ENCODE measurements at places on chromosomes 4 and X. TPM values are rescaled to one million over a fixed set of nuclear protein-coding genes. Genes with fewer than 3 reads are reported as not detected.

- no peak for DNase-seq
These were observed 386.3 kb downstream of the ARHGAP24 start for GRCh38 chr4:85861064-85861765.

DNA sequence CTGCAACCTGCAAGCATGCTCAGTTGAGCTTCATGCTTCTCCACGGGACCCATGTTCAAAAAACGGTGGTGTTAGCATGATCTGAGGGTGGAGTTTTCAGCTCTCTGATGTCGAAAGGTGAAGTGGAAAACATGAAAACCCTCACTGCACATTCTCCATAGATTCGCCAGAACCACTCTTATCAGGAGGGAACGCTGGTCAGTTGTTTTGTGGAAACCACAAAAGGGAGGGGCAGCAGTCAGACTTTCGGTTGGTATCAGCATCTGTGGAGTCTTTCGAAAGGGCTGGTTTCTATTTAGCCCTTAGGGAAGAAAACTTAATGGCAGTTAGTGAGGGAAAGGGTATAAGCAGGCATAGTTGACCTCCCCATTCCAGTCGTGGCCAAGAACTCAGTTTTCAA, 12.6 kb downstream of the PPA2 start:
- DNase-seq: no peak

DNA sequence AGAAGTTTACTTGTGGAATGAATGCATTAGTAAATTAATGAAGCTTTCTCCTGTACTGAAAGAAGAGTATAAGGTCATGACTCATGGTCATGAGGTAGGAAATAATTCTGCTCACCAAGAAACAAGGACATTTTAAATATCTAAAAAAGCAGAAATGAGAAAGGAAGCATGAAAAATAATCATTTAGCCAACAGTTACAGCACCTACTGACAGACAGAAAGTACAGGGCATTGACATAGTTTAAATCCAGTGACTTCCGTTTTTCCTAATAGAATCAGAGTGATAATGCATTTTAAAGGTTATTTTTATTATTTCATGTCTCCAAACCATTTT, 30.5 kb upstream of the ACSL1 start:
- no peak for DNase-seq

GRCh38 chr4:69984030-69984443, 11.7 kb upstream of the STATH start:
- DNase-seq: no peak

- DNase-seq: no peak
These were observed 148.1 kb downstream of the VCX3A start for GRCh38 chrX:6386837-6387236.

DNA sequence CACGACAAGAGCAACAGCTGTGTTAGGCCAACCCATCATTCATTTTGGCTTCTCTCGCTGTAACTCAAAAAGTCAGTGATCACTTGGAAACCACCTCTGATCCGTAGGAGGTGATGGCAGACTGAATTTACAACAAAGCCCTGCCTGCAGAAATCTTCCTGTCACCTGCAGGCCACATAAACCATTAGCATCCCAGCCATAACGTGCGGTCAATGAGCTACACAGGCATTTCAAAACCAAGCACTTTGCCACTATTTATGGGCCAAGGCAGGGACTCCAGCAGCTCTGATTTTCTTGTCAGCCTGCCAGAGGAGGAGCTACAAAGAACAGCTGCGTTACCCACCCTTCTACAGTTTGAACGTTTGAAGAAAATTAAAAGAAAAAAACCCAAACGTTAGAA, 228.1 kb upstream of the PPARGC1A start:
- no peak for DNase-seq

DNA sequence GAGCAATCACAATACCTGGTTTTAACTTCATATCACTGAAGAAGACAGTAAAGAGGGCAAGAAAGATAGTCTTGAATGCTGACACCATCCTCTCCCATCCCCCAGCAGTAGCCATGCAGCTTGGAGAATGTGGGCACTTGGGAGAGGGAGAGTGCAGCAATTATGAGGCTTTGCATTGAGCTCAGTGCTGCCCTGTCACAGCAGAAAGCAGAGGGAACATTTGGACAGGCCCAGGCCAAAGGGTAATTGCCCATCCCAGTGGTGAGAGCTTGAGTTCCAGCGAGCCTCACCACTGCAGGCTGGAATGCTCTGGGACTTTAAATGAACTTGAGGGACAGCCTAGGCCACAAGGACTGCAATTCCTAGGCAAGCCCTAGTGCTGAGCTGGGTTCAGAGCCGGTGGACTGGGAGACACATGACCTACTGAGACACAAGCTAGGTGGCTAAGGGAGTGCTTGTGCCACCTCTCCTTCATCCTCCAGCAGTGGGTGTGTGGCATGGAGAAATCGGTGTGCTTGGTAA, 36.3 kb downstream of the CORIN start:
- no peak for DNase-seq

DNA sequence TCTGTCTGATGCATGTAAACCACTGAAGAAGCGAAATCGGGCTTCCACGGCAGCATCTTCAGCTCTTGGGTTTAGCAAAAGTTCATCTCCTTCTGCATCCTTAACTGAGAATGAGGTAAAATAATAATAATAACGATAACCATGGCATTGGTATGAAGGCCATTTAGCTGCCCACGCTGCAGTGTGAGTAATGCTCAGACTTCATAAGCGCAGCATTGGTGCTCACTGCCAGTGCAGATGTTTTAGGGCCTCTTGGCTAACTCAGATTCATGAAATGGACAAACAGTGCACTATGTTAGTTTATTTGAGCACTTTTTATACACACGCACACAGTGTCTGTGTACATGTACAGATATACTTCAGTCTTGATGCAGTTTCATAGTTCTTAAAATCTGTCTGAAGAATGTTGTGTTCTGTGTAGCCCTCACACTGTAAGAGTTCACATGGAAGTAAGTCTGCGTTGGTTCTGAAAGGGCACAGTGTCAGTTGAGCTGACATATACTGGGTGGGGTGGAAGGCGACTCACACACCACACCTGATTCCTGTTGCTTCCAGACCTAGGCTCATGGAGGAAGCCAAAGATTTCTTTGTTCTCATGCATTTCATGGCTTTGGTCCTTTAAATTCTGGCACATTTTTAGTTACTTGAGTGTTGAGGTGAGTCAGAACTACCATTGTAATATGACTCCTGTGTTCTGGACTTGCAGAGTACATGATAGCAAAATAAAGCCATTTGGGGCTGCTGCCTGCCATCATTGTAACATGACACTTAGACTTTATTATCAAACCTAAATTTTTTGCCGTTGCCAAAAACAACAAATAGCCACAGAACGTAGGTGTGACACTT, 68.7 kb downstream of the NSD2 start:
- DNase-seq: no peak

DNA sequence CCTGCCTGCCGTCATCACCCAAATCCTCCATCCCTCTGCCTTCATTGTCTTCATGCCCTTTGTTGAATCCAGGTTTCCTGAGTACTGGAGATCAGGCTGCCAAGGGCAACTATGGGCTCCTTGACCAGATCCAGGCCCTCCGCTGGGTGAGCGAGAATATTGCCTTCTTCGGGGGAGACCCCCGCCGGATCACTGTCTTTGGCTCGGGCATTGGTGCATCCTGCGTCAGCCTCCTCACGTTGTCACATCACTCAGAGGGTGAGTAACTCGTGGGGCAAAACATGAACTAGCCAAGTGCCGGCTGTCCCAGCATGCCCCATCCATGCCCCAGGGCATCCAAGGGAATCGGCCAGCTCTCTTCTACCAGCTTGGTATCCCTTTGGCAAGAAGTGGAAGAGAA, 19.4 kb downstream of the NLGN3 start:
- DNase-seq: no peak

- DNase-seq: no peak
These were observed 89.7 kb downstream of the AMELX start for GRCh38 chrX:11382930-11383329.

DNA sequence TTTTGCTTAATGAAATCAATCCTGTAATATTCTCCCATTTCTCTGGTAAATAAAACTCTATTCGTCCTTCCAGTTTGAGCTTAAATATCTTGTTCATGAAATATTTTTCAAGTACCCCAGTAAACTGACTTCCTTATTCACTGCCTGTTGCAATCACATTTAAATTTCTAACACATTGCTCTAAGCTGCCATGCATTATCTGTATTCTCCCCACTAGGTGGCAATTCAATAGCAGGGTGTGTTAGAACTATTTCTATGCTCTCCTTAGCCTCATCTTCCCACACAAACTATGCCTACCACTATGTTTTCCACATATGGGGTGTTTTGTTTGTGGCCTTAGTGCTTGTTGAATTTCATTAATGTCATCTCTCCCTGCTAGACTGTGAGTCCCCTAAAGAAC, 377.1 kb upstream of the HS3ST1 start:
- DNase-seq: no peak

- DNase-seq: no peak
These were observed at the start of gene RHOH for GRCh38 chr4:40196724-40197281. TSS of gene RHOH (plus strand) at chr4:40197031. CDS start at chr4:40243387, 46,356 bp downstream.

GRCh38 chr4:180028682-180029081, 2214.5 kb upstream of the TENM3 start:
- DNase-seq: peak; percentile 50

- DNase-seq: no peak
These were observed 63.7 kb upstream of the HPF1 start for GRCh38 chr4:169821402-169821801.

DNA sequence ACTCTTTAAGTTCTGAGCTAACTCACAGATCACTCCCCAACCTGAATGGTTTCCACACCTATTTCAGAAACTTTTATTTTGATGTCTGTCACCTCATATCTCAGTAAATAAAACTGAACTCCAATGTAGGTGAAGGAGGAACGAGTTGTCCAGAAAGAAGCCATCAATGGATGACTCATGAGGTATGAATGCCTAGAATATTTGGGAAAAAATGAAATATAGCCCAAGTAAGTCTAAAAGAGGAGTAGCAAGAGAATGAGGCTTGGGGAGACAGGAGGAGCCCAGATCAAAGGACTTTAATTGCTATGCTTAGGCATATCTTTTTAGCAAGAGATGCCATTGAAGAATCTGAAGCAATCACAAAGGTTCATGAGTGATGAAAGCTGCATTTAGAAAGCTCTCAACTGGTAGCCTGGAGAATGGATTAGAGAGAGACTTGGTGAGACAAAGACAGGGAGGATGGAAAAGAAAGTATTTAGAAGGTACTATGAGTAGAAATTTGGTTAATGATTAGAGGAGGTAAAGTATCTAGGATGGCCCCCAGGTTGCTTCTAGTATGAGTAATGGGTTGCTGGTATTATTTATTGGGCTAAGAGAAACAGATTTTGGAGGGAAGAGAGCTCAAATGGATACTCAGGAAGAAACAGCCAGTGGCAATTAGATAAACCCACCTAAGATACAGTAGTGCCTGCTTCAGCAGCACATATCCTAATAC, 39.4 kb downstream of the NOCT start:
- no peak for DNase-seq

DNA sequence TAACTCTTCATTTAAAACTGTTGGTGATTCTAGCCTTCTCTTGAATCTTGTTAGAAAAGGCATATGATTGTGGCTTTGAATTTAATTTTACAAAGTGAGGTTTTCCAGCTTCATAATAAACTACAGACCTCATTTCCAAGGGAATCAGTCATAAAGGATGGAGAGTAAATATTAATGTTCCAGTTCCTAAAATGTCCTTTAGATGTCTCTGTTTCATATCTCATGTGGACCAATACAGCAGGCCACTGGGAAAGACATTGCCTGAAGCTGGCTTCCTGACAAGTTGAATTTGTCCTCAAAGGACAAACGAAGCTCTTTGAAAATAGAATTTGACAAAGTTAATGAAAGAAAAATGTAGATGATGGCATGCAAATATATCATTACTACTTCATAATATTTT, 125.4 kb downstream of the ZNF330 start:
- DNase-seq: no peak

DNA sequence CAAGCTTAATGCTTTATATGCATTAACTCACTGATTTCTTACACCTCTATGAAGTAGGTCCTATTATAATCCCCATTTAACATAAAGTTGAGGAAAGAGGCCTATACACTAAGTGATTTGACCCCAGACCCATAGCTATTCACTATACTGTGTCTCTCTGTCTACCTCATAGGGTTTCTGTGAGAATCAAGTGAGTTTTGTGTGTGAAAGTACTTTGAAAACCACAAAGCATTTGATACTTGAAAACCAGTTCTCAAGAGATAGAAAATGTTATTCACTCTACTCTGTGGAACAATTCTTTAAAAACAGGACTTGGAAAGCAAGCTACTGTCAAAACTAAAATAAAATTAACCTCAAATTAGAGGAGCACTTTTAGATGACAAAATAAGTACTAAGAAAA, 35.0 kb downstream of the SHROOM3 start:
- no peak for DNase-seq

- DNase-seq: no peak
These were observed 3.0 kb downstream of the WWC2 start for GRCh38 chr4:183101956-183102480.

GRCh38 chr4:66376396-66376795, 706.1 kb upstream of the EPHA5 start:
- DNase-seq: no peak

DNA sequence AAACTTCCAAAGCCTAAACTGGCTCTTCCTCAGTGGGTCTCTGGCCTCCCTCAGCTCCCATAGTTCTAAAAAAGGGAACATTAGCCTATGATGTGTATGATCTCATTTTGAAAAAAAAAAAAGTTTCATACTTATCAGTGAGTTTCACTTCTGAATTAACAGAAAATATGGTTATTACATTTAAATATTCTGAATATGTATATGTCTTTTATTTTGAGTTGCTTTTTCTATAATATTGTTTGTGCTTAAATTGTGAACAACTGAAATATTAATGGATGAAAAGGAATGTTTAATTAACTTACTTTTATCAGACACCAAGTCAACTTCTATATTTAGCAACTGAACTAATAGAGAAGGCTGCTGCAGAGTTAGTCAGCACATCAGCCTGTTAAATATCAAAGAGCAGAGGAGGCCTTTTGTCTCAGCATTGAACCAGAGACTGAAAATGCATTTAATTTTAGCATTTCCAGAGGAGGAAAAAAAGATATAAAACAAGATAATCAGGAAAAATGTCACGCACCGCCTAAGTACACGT, 20.4 kb upstream of the FHL1 start:
- no peak for DNase-seq

DNA sequence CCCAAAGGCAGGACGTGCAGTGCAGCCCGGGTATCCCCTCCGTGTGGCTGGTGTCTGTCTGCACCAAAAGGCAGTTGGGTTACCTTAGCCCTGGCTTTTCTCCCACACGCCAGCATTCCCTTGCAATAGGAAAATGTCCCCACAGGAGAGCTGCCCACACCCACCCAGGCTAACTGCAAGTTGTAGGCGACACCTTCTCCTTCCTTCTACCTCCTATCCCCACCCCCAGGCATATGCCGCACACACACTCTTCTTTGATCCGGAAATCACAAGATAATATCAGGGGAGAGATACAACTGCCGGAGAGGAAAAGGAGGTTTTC, 444 bp upstream of the APBB2 start:
- DNase-seq: no peak

- DNase-seq: no peak
These were observed 126.2 kb upstream of the ANXA10 start for GRCh38 chr4:167966143-167966542.

DNA sequence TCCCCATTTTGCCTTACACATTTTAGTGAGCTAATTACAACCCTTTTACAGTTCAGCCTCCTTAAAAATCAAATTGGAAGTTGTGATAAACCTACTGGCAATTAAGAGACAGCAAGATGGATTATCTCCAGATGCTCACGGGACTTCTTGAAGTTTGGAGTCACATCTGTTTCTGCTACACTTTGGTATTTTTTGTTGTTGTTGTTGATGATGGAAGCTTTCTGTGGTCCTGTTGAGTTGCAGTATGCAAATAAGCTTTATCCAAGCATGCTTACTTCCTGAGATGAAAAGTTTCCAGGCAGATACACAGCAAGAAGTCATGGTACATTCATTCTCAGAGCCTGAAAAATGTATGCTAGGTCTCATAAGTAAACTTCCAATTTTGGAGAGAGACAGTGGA, 670.0 kb upstream of the AMOT start:
- DNase-seq: no peak

Gene YY2
- 6.3 TPM for total RNA-seq

Gene RHOXF1
- total RNA-seq: not detected

Measured in Peyer's patch (tissue), 4 donors.